ENCODE measurements at places on chromosomes 7 and 10. TPM values are rescaled to one million over a fixed set of nuclear protein-coding genes. Genes with fewer than 3 reads are reported as not detected.

DNA sequence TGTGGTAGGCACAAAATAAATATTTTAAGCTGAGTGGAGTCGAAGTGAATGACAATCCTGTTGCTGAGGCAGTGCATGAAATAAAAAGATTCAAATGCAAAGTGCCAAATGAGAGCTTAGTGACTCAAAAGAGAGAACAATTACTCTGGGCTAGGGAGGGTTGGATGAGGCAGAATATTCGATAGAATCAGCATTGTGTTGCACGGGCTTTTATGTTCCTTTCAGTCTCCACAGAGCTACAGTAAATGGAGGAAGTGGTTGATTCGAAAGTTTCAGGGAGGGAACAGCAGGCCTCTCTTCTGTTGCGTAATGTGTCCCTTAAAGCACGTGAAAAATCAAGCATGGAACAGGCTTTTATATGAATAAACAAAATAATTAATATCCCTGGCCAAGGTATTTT lies 599.3 kb upstream of the CELF2 start:
- H3K4me3 ChIP-seq, result no peak overlapping the region
- H3K27me3 ChIP-seq, result no peaks in the 10 kb centered on the region
- no peak for DNase-seq
- no peaks in the 10 kb centered on the region for H3K36me3 ChIP-seq
- H3K4me1 ChIP-seq, result no peaks in the 10 kb centered on the region
- H3K27ac ChIP-seq, result no peak overlapping the region

GRCh38 chr7:90190995-90191394 lies 20.5 kb upstream of the STEAP2 start:
- DNase-seq, result no peak
- H3K27ac ChIP-seq, result no peak overlapping the region
- H3K4me3 ChIP-seq, result no peak overlapping the region

GRCh38 chr10:103638948-103639347 lies 145.4 kb downstream of the NEURL1 start:
- H3K27me3 ChIP-seq, result no peaks in the 10 kb centered on the region
- H3K27ac ChIP-seq, result peak overlapping the region; percentile 82
- no peaks in the 10 kb centered on the region for H3K36me3 ChIP-seq
- H3K4me1 ChIP-seq, result peaks cover 38% of the 10 kb centered on the region

Gene AQP1
- total RNA-seq, result 71.7 TPM

DNA sequence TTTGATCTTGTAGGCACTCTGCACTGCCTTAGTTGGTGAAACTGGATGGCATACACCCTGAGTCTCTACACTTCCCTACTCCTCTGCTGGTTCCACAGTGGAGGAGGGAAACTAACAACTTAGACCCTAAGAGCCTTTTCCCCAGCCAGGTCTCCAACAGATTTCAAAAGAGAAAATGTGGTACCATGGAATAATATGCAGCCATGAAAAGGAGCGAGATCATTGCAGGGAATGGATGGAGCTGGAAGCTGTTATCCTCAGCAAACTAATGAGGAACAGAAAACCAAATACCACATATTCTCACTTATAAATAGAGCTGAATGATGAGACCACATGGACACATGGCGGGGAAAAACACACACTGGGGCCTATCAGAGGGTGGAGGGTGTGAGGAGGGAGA lies 36.3 kb upstream of the CCDC3 start:
- no peak overlapping the region for H3K27ac ChIP-seq
- H3K36me3 ChIP-seq, result no peaks in the 10 kb centered on the region
- H3K27me3 ChIP-seq, result no peaks in the 10 kb centered on the region
- no peaks in the 10 kb centered on the region for H3K4me1 ChIP-seq

GRCh38 chr7:75658369-75658768 lies 80.4 kb downstream of the HIP1 start:
- no peak overlapping the region for H3K27ac ChIP-seq
- no peaks in the 10 kb centered on the region for H3K36me3 ChIP-seq
- H3K4me3 ChIP-seq, result no peak overlapping the region

Gene AASS
- 39.5 TPM for total RNA-seq

Gene ZNF680
- 72.4 TPM for total RNA-seq

Gene PRXL2A
- 75.0 TPM for total RNA-seq

Gene SPDYE5
- total RNA-seq, result 0.45 TPM

GRCh38 chr10:18044976-18045720 lies 93.4 kb downstream of the SLC39A12 start:
- no peaks in the 10 kb centered on the region for H3K27me3 ChIP-seq
- H3K4me3 ChIP-seq, result no peak overlapping the region
- no peaks in the 10 kb centered on the region for H3K4me1 ChIP-seq
- DNase-seq, result no peak
- no peak overlapping the region for H3K27ac ChIP-seq

DNA sequence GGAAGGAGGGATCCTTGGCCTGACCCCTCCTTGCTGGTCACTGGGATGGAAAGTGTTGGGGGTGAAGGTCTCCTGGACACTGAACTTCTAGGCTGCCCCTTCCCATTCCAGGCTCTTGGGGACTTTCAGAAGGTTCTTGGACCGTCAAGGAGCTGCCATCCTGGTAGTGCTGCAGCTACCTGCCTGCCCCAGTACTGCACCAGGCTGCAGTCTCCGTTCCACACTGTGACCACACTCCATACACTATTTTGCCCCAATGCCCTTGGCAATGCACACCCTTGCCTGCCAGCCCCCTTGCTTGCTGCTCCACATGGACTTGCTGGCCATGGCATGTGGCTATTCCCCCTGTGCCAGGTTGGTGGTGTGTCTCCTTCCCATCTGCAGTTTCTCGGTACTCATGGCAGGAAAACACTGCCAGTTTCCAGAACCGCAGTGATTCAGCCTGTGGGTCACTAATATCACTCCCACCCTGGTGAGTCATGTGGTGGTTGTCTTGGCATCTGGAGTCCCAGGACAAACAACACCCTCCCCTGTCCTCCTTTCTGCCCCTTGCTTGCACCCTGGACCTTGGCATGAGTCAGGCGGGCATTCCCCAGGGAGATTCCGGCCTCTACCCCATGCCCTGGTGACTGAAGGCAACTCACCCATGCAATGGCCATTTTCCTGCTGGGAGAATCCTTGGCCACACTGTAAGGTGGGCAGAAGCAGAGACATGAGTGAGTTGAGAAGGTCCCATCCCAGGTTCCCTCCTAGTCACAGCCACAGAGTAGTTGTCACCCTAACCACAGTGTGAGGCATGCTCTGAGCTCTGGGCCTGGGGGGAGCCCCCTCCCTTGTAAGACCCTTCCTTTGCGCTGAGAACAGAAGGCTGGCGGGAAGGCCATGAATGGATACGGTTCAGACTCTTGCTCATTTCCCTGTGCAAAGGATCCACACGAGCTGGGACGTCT lies 32.8 kb downstream of the GOLGA7B start:
- H3K36me3 ChIP-seq, result no peaks in the 10 kb centered on the region
- H3K27me3 ChIP-seq, result no peaks in the 10 kb centered on the region
- no peak for DNase-seq
- H3K4me1 ChIP-seq, result no peaks in the 10 kb centered on the region
- no peak overlapping the region for H3K4me3 ChIP-seq

Gene SPDYE1
- not detected for total RNA-seq

GRCh38 chr10:97991871-97992270 lies 38.5 kb downstream of the CRTAC1 start:
- peaks cover 5% of the 10 kb centered on the region for H3K4me1 ChIP-seq
- peak; percentile 27 for DNase-seq
- no peaks in the 10 kb centered on the region for H3K27me3 ChIP-seq
- no peak overlapping the region for H3K27ac ChIP-seq

DNA sequence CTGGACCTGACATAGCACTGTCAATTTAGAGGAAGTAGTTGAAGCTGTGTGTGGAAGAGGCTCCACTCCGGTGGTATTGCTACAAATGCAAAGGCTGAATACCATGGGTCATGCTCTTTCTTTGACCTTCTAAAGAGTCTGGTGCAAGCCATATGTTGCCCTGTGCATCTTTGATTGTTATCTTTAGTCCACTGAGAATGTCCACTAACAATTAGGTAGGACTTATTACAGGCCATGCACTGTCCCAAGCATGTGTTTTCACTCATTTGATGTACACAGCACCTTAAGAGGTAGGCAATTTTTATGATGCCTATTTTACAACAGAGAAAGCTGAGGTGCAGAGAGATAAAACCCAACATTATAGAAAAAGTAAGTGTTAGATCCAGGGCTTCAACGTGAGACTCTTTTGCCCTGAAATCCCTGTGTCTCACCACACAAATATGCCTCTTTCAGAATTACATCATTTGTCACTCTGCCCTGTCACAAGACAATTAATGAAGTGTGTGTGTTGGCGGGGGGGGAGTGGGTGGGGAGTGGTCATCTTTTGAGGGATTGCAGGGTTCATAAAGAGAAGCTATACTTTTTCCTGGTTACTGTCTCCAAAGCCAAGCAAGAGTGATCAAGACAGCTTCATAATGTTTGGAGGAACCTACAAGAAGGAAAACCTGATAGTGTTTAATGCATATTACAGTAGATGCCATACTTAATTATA lies 637.6 kb upstream of the IGFBP3 start:
- no peaks in the 10 kb centered on the region for H3K27me3 ChIP-seq
- DNase-seq, result no peak
- H3K4me3 ChIP-seq, result no peak overlapping the region
- peaks cover 4% of the 10 kb centered on the region for H3K4me1 ChIP-seq
- H3K36me3 ChIP-seq, result no peaks in the 10 kb centered on the region

- H3K27me3 ChIP-seq, result no peaks in the 10 kb centered on the region
- no peak overlapping the region for H3K27ac ChIP-seq
- no peaks in the 10 kb centered on the region for H3K4me1 ChIP-seq
These were observed 91.7 kb upstream of the PITRM1 start for GRCh38 chr10:3264161-3264761.

Gene SLC13A1
- not detected for total RNA-seq

GRCh38 chr10:15759265-15759664 lies 39.5 kb upstream of the ITGA8 start:
- no peak overlapping the region for H3K27ac ChIP-seq
- no peak overlapping the region for H3K4me3 ChIP-seq
- no peaks in the 10 kb centered on the region for H3K36me3 ChIP-seq

DNA sequence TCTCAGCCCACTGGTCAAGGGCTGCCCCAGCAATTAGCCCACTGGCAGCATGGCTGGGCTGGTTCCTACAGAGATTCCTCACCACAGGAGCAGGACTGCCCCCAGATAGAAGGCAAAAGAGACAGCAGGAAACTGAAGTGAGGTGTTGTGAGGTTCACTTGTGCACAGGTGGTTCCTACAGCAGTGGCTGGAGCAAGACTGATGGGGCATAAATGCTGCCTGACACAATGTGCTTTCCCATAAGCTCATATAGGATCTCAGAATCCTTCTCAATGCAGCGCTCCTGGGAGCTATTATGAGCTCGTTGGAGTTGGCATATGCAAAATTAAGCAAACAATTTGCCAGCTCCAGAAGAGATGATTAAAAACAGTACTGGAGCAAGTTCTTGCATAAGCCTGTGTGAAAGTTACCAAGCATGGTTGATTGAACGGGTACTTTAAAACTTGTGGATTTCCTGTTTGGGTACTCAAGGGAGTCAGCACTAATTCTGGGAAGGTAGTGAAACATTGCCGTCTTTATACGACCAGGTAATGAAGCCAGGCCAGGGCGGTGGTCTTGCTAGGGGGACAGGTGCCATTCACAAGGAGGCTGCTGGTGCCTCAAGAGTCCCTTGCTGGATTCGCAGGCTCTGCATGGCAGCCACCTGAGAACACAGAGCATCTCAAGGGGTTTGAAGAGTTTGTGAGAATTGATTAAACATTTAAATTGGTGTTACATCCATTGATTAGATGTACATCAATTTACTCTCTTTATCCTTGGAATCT lies 20.3 kb upstream of the PRKCQ start:
- DNase-seq, result no peak
- no peaks in the 10 kb centered on the region for H3K36me3 ChIP-seq
- no peak overlapping the region for H3K27ac ChIP-seq
- no peak overlapping the region for H3K4me3 ChIP-seq
- H3K4me1 ChIP-seq, result no peaks in the 10 kb centered on the region

- no peak for DNase-seq
- H3K27me3 ChIP-seq, result no peaks in the 10 kb centered on the region
- H3K27ac ChIP-seq, result no peak overlapping the region
These were observed 162.2 kb downstream of the EGFR start for GRCh38 chr7:55180963-55181542.

DNA sequence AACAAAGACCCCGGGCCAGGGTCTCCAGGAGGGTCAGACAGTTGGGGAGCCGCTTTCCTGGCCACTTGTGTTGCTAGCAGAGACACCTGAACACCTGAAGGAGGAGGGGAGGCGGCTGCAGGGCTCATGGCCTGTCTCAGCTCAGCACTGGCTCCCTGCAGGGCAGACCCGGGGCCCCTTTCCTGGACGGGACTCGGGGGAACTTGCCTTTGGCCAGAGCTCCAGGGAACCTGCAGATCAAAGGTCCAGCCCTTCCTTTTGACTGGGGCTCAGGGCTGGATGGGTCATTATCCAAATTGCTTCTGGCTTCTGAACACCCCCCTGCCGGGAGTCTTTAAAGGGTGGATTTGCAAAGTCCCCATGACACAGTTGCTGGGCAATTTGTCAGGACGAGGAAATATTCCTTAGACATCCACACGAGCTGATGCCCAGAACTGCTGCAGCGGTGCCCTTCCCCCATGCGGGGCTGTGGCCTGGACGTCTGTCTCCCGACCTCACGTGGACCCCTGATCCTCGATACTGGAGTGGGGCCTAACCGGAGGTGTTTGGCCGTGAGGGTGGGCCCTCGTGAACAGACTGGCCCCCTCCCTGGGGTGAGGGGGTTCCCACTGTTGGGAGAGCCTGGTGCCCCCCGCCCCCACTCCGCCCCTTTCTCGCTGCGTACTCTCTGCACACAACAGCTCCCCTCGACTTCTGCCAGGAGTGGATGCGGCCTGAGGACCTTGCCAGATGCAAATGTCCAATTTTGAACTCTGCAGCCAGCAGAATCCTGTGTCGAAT lies 194.3 kb downstream of the ELFN1 start:
- H3K27me3 ChIP-seq, result no peaks in the 10 kb centered on the region
- no peak for DNase-seq
- no peaks in the 10 kb centered on the region for H3K36me3 ChIP-seq
- H3K4me1 ChIP-seq, result no peaks in the 10 kb centered on the region

Measured in thyroid gland (tissue), 4 donors.